Occipital lobe (tissue), 3 donors: ENCODE measurements at places on chromosomes 13 and 19. TPM values are rescaled to one million over a fixed set of nuclear protein-coding genes. Genes with fewer than 3 reads are reported as not detected.

DNA sequence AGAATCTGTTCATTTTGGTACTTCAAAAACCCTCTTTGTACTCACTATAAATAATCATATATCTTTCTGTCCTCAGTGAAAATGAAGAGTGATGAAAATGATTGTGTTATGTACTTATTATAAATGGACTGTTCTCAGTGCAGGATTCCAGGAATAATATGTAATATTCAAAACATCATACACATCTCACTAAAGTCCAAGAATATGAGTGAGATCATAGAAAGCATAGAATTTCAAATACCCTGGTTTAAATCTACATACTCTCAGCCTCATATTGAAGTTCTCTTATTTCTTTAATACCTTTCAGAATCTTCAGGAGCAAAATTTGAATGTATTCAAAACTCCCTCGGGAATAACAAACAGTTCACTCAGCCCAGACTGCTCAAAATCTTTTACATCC is 868.0 kb downstream of the SLITRK6 start:
- DNase-seq: no peak

GRCh38 chr13:112071723-112072533 is 5.0 kb downstream of the SOX1 start:
- no peak for DNase-seq

- DNase-seq: no peak
Observed at GRCh38 chr19:55611983-55612645, 6.7 kb downstream of the ZNF865 start.

DNA sequence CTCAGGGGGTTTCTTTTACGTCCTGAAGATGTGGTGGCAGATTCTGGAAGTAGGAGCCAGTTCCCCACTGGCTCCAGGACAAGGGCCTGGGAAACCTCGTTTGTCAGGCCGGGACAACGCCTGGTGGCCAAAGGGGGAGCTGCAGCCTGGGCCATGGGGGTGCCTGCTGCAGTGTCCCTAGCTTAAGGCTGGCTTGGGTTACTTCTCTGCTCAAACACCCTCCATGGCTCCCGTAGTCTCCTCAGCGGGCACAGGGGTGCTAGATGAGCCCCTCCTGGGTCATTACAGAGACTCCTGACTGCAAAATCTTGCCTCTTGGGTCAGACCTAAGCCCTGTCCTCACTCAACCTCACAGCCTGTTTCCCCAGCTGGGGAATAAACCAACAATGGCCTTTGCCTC is 14.7 kb downstream of the CILP2 start:
- no peak for DNase-seq

- DNase-seq: no peak
Observed at GRCh38 chr19:53644061-53644816, 12.4 kb downstream of the DPRX start.

GRCh38 chr13:45875951-45876350 is 24.4 kb upstream of the SIAH3 start:
- no peak for DNase-seq

- DNase-seq: peak; percentile 30
Observed at GRCh38 chr19:48501494-48502349, 9.9 kb downstream of the LMTK3 start.

DNA sequence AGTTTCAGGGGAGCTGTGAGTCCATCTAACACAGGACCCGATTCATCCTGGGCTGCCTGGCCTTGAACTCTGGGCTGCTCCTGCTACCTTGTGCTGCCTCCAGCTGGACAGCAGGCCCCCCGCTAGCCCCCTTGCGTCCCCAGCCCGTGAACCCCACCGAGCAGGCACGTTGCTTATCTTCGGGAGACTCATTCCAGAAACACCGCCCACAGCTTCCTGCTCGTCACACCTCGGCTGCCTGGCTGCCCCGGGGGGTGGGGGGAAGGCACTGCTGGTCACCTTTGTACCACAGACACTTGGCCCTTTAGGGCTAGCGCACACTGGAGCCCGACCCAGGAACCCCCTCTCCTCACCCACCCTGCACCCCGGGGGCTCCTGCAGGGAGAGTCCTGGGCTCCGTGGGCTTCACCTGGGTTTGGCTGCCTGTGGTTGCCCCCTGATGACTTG is 48.1 kb downstream of the CRTC1 start:
- no peak for DNase-seq

DNA sequence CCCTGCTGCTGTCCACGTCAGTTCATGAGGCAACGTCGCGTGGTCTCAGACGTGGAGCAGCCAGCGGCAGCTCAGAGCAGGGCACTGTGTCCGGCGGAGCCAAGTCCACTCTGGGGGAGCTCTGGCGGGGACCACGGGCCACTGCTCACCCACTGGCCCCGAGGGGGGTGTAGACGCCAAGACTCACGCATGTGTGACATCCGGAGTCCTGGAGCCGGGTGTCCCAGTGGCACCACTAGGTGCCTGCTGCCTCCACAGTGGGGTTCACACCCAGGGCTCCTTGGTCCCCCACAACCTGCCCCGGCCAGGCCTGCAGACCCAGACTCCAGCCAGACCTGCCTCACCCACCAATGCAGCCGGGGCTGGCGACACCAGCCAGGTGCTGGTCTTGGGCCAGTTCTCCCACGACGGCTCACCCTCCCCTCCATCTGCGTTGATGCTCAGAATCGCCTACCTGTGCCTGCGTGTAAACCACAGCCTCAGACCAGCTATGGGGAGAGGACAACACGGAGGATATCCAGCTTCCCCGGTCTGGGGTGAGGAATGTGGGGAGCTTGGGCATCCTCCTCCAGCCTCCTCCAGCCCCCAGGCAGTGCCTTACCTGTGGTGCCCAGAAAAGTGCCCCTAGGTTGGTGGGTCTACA is 6.6 kb downstream of the FSTL3 start:
- DNase-seq: no peak

TMEM91 gene
- total RNA-seq: 9.4 TPM

C19orf33 gene
- total RNA-seq: not detected

FUT2 gene
- not detected for total RNA-seq
